ENCODE measurements at places on chromosomes 16 and 17.

DNA sequence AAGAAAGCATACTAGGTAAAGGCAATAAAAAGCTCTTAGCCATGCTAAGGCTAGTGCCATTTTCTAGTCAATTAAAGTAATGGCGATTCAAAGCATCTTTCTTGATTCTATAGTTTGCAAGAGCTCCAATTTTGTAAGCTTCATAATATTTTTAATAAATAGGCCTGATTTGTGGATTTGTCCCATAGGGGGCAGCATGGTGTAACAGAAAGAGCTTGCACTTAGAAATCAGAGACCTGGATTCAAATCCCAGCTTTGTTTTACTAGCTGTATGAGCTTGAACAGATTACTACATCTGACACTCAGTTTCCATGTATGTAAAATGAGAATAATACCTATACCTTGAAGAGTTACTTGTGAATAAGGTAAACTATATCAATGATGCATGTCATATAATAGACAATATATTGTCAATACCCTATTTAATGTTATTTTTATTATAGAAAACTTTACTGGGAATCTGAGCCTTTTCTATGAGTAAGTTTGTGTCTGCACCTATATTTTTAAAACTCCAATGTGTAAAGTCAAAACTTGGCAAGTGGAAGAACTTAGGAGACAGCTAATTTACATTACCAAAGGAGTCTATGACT is 93.6 kb upstream of the NOG start:
- peak; percentile 6 for DNase-seq

DNA sequence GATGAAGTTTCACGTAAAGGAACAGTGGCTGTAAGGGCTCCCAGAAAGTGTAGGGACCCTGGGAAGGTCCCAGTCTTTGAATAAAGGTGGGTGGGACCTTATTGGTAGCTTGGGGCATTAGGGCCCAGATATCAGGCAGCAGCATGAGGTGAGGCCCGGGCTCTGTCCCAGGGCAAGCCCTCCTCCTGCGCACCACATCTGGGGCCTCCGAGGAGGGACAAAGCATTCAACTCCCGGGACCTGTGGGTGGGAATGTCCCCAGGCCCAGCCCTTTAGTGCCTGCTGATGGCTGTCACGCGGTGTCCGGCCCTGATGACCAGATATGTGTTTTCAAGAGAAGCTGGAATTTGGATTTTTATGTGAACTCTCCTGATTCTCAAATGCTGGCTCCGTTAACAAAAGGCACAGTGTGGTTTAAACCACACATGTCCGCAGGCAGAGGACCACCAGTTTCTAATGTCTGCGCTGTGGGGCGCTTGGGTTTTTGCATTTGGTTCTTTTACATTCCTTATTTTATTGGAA is 30.4 kb downstream of the RAI1 start:
- DNase-seq = no peak

GRCh38 chr16:55325080-55325447 is 1.1 kb downstream of the IRX6 start:
- no peak for DNase-seq

- DNase-seq = no peak
Measured at GRCh38 chr17:50641357-50641756, 6.7 kb downstream of the ABCC3 start.

Measured in fibroblast of the conjunctiva (primary cell).